ENCODE measurements at places on chromosomes 1 and 21. TPM values are rescaled to one million over a fixed set of nuclear protein-coding genes. Genes with fewer than 3 reads are reported as not detected.
A peak's percentile ranks its signal among the peaks of the same experiment; 100 is the strongest.

GRCh38 chr1:149977345-149977744, 33.2 kb downstream of the OTUD7B start:
- H3K36me3 ChIP-seq: no peaks in the 10 kb centered on the region
- no peaks in the 10 kb centered on the region for H3K4me1 ChIP-seq
- no peak overlapping the region for H3K27ac ChIP-seq
- no peak for DNase-seq
- H3K27me3 ChIP-seq: no peaks in the 10 kb centered on the region

GRCh38 chr1:50474859-50475809, 51.9 kb upstream of the DMRTA2 start:
- H3K4me3 ChIP-seq: no peak overlapping the region
- DNase-seq: no peak
- H3K27ac ChIP-seq: no peak overlapping the region
- H3K4me1 ChIP-seq: no peaks in the 10 kb centered on the region

DNA sequence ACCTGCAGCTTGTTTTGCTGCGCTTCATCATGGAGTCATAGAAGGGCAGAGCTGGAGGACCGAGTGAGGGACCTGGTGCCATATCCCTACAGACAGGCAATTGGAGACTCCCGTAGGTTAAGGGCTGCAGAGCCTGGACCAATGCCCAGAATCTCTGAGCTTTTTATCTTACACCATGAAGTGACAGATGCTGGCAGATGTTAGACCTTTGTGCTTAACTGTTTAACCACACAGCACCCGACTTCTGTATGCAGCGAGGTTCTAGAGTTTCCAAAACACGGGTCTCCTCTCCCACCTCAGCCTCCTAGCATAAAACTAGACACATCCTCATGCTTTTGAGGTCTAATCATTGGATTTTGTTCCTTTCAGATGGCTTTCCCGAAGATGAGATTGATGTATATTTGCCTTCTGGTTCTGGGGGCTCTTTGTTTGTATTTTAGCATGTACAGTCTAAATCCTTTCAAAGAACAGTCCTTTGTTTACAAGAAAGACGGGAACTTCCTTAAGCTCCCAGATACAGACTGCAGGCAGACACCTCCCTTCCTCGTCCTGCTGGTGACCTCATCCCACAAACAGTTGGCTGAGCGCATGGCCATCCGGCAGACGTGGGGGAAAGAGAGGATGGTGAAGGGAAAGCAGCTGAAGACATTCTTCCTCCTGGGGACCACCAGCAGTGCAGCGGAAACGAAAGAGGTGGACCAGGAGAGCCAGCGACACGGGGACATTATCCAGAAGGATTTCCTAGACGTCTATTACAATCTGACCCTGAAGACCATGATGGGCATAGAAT, 47.6 kb downstream of the B3GALT5 start:
- no peak for DNase-seq
- H3K4me1 ChIP-seq: no peaks in the 10 kb centered on the region

DNA sequence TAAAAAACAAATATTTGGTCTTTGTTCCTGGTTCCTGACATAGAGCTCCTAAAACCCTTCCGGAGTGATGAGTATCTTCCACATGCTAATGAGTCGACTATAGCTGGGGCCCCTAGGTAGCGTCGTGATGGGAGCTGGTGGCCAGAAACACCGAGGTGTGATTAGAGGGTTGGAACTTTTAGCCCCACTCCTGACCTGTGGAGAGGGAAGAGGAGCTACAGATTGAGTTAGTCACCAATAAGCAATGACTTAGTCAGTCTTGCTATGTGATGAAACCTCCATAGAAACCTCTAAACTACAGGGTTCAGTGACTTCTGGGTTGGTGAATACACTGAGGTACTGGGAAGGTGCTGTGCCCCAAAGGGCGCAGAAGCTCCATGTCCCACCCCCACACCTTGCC, 30.1 kb upstream of the PLD5 start:
- H3K36me3 ChIP-seq: no peaks in the 10 kb centered on the region
- H3K4me1 ChIP-seq: no peaks in the 10 kb centered on the region
- no peak for DNase-seq
- H3K4me3 ChIP-seq: no peak overlapping the region
- H3K27me3 ChIP-seq: no peaks in the 10 kb centered on the region

GRCh38 chr1:207888652-207889051, 22.3 kb downstream of the CD34 start:
- H3K27me3 ChIP-seq: no peaks in the 10 kb centered on the region
- DNase-seq: no peak
- no peaks in the 10 kb centered on the region for H3K36me3 ChIP-seq
- peaks cover 19% of the 10 kb centered on the region for H3K4me1 ChIP-seq

- no peaks in the 10 kb centered on the region for H3K27me3 ChIP-seq
- no peak overlapping the region for H3K27ac ChIP-seq
- peaks cover 2% of the 10 kb centered on the region for H3K4me1 ChIP-seq
- H3K36me3 ChIP-seq: no peaks in the 10 kb centered on the region
Observed at GRCh38 chr1:172383536-172383935, 36.9 kb upstream of the C1orf105 start.

DNA sequence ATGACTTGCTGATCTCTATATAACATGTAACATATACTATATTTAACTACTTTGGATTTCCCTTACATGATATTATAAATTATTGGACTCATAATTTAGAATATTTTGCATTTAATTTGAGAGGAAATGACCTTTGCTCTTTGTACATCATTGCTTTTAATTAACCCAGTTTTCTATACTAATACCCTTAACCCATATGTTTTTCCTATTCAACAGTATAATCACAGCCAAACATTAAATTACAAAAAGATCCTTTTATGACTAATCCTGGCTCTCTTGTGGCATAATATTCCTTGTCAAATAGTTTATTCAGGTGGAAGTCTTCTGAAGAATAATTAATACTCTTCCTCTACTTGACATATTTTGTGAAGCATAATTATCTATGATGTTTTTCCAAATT, 56.0 kb upstream of the GPR52 start:
- no peaks in the 10 kb centered on the region for H3K4me1 ChIP-seq
- H3K27ac ChIP-seq: no peak overlapping the region
- no peaks in the 10 kb centered on the region for H3K36me3 ChIP-seq
- H3K27me3 ChIP-seq: no peaks in the 10 kb centered on the region
- DNase-seq: no peak
- no peak overlapping the region for H3K4me3 ChIP-seq

DNA sequence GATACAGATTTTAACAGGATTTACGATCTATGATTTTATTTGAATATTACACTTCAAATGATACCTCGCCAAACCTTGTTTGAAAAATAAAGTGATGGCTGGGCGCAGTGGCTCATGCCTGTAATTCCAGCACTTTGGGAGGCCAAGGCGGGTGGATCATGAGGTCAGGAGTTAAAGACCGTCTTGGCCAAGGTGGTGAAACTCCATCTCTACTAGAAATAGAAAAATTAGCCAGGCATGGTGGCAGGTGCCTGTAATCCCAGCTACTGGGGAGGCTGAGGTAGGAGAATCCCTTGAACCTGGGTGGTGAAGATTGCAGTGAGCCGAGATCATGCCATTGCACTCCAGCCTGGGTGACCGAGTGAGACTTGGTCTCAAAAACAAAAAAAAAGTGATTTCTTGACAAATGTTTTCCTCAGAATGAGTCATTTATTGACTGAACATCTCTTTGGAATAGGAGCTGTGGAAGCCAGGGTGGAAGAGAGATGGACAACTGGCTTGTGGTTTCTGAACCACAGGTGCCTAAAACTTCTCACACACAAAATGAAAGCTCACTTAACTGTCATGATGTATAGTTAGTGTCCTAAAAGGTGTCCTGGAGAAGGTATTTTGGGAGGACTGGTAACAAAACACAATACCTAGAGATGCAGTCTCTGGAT, 11.9 kb downstream of the PKNOX1 start:
- H3K36me3 ChIP-seq: no peaks in the 10 kb centered on the region
- no peak overlapping the region for H3K27ac ChIP-seq
- no peaks in the 10 kb centered on the region for H3K4me1 ChIP-seq
- no peaks in the 10 kb centered on the region for H3K27me3 ChIP-seq
- DNase-seq: no peak
- no peak overlapping the region for H3K4me3 ChIP-seq

- H3K27me3 ChIP-seq: no peaks in the 10 kb centered on the region
- H3K4me1 ChIP-seq: peaks cover 4% of the 10 kb centered on the region
- no peak for DNase-seq
- H3K27ac ChIP-seq: no peak overlapping the region
- no peaks in the 10 kb centered on the region for H3K36me3 ChIP-seq
Observed at GRCh38 chr1:3359756-3360440, 94.6 kb upstream of the ARHGEF16 start.

- H3K4me1 ChIP-seq: no peaks in the 10 kb centered on the region
- no peak overlapping the region for H3K27ac ChIP-seq
- no peaks in the 10 kb centered on the region for H3K27me3 ChIP-seq
Observed at GRCh38 chr1:112605633-112606327, 13.2 kb downstream of the ST7L start.

DNA sequence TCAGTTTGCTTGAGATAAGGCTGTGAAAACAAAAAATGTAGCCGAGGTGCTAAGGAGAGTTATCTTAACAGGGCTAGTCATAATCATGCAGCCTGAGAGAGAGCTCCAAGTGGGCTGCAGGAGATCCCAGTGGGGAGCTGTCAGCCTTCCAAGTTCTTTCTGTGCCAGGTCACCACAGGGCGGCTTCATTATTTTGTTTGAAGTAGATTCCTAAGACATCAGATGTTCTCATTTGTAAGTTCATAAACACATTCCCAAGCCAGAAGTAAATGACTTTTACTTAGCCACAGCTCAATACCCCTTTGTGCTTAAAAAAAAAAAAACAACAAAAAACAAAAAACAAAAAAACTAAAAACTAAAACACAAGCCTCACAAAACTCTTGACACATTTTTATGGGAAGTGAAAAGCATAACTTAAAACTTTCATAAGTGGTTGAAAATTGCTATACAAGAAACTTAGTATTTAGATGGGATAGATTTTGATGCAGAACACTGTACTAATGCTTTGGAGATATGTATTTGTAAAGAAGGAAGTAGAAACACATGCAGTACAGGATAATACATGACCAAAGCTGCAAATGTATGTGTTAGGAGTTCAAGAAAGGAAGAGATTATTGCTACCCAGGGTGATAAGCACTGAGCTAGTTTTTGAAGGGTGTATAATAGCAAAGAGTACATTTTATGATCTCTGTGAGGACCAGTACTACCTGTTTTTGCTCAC, 8.6 kb downstream of the CDC14A start:
- no peaks in the 10 kb centered on the region for H3K27me3 ChIP-seq
- peak; percentile 73 for DNase-seq
- no peak overlapping the region for H3K27ac ChIP-seq
- no peaks in the 10 kb centered on the region for H3K36me3 ChIP-seq
- no peak overlapping the region for H3K4me3 ChIP-seq
- H3K4me1 ChIP-seq: peaks cover 7% of the 10 kb centered on the region

DNA sequence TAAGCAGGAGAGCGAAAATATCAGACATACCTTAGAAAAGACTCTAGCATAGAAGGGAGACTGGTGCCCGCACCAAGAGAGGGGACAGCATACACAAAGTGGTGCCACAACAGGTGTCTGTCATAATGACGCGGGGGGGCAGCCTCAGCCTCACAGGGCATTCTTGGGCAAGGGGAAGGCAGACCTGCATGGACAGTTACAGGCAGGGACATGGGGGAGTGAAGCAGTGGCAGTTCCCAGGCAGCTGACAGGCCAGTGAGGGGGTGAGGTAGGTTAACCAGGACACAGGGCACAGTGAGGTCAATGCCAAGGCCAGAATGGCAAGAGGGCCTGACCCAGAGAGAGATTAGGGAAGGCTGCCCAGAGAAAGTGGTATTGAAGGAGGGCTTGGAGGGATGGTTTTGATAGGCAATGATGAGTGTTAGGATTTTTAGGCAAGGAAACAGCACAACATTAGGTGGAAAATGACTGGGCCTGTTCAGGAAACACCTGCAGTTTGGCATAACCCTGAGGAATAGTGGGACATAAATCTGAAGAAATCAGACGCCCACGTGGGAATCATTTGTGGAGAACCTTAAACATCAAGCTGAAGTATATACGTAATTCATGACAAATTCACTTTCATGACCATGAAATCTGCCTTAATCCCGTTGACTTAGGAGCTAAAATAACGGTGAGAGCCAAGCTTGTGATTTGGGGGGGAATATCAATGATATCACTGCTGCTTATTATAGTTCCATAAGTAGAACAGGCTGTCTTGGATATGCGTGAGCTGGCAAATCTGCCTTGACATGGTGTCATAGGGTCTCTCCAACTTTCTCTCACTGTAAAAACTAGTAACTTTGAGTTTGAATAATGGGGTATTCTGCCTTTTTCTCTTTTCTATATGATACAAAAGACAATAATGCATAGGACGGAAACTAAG, 8.9 kb downstream of the PTPN14 start:
- H3K4me1 ChIP-seq: peaks cover 3% of the 10 kb centered on the region
- H3K27ac ChIP-seq: no peak overlapping the region
- no peaks in the 10 kb centered on the region for H3K27me3 ChIP-seq
- DNase-seq: no peak
- no peak overlapping the region for H3K4me3 ChIP-seq

- peak; percentile 91 for DNase-seq
- H3K36me3 ChIP-seq: no peaks in the 10 kb centered on the region
- H3K4me3 ChIP-seq: no peak overlapping the region
- H3K27me3 ChIP-seq: no peaks in the 10 kb centered on the region
- H3K27ac ChIP-seq: peak overlapping the region; percentile 63
- peaks cover 40% of the 10 kb centered on the region for H3K4me1 ChIP-seq
Observed at GRCh38 chr1:203692565-203693470, 66.2 kb downstream of the ATP2B4 start.

DNA sequence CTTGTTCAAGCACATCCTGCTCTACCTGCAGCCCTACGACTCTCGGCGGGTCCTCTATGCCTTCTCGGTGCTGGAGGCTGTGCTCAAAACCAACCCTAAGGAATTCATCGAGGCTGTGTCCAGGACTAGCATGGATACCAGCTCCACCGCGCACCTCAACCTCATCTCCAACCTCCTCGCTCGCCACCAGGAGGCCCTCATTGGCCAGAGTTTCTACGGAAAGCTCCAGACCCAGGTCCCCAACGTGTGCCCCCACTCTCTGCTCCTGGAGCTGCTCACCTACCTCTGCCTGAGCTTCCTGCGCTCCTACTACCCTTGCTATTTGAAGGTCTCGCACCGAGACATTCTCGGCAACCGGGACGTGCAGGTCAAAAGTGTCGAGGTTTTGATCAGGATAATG, 74.3 kb upstream of the MORC3 start:
- H3K27me3 ChIP-seq: no peaks in the 10 kb centered on the region
- no peak for DNase-seq
- H3K4me3 ChIP-seq: no peak overlapping the region
- H3K36me3 ChIP-seq: no peaks in the 10 kb centered on the region

PRDM15 gene
- total RNA-seq: 9.1 TPM

SPRR5 gene
- total RNA-seq: not detected

S100A2 gene
- total RNA-seq: 1.8 TPM

RAB25 gene
- 4.9 TPM for total RNA-seq

GPR161 gene
- total RNA-seq: 7.4 TPM

RHOC gene
- total RNA-seq: 276 TPM

SLFNL1 gene
- 1.0 TPM for total RNA-seq

TSSK3 gene
- total RNA-seq: 8.5 TPM

F5 gene
- 0.15 TPM for total RNA-seq

CDCP2 gene
- total RNA-seq: not detected
